ENCODE measurements at places on chromosomes 6 and 20.

DNA sequence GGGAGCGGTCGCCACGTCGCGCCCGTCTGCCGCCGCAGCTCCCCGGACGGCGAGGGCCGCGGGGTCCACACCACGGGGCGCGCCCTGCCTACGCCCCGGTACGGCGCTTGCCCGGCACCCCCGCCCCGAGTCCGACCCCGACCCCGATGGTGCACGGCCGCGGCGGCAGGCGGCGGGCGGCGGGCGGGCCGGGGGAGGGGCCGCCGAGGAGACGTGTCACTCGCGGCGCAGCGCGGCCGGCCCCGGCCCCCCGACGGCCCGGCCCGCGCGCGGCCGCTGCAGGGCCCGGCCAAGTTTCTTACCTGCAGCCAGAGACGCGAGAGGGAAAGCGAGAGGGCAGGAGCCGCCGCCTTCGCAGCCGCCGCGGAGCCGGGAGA, 328 bp downstream of the RRBP1 start:
- H3K4me1 ChIP-seq: peaks cover 17% of the 10 kb centered on the region
- H3K27me3 ChIP-seq: peaks cover 23% of the 10 kb centered on the region
- peak overlapping the region; percentile 85 for H3K4me3 ChIP-seq
- H3K36me3 ChIP-seq: peaks cover 7% of the 10 kb centered on the region
- H3K27ac ChIP-seq: peak overlapping the region; percentile 63
- DNase-seq: no peak

DNA sequence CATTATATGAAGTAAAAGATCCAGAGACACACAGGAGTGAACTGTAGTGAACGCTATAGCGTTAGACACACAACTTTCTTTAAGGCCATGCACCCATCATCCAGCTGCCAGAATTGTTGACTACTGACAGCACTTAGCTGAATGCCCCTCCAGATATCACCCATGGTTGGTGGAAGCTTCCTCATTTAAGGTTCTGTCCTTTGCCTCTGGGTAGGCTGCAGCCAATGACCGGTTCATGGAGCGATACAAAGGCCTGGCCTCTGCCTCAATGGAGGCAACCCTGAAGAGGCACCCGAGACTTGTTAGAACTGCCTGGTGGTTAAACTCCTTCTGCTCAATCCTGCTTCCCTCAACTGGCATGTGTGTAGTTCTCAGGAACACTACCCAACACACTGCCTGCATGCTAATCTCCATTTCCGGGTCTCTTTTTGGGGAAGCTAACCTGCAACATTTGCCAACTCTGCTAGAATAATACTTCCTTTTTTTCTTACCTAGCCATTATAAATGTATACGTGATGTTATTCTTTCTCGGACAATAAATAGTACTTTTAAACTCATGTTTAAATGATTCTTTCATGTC, 49.8 kb upstream of the THEMIS start:
- no peak for DNase-seq
- H3K4me1 ChIP-seq: peaks cover 53% of the 10 kb centered on the region
- H3K27ac ChIP-seq: peak overlapping the region; percentile 96
- H3K27me3 ChIP-seq: no peaks in the 10 kb centered on the region

DNA sequence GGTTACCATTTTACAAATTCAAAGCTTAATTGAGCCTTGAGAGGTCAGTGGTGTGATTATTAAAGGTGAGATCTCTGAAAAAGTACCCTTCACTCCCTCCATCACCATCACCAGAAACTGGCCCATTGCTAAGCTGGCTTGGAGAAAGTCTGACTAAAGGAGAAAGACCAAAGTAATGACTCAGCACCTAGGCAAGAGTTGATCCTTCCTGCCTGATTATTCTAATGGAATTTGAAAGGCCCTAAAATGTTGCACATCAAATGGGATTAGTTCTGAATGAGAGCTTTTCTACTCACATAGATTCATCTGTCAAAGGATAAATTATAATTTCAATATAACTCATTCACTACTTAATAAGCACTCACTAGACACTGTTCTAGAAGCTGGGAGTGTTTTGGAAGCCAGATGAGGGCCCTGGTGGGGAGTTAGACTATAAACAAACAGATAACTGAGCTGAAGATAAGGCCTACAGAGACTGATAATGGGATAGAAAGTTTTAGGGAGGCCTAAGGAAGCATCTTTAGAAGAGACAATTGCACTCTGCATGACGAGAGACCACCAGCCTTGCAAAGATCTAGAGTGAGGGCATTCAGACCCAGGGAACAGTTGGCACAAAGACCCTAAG, 366.7 kb downstream of the SYNE1 start:
- no peak overlapping the region for H3K27ac ChIP-seq
- no peak overlapping the region for H3K4me3 ChIP-seq
- no peaks in the 10 kb centered on the region for H3K4me1 ChIP-seq
- DNase-seq: no peak
- H3K36me3 ChIP-seq: peaks cover 46% of the 10 kb centered on the region

- H3K4me1 ChIP-seq: peaks cover 78% of the 10 kb centered on the region
- no peak overlapping the region for H3K4me3 ChIP-seq
- H3K27ac ChIP-seq: peak overlapping the region; percentile 38
- peaks cover 25% of the 10 kb centered on the region for H3K36me3 ChIP-seq
- no peaks in the 10 kb centered on the region for H3K27me3 ChIP-seq
Measured at GRCh38 chr6:130136798-130137197, 86.0 kb downstream of the SAMD3 start.

DNA sequence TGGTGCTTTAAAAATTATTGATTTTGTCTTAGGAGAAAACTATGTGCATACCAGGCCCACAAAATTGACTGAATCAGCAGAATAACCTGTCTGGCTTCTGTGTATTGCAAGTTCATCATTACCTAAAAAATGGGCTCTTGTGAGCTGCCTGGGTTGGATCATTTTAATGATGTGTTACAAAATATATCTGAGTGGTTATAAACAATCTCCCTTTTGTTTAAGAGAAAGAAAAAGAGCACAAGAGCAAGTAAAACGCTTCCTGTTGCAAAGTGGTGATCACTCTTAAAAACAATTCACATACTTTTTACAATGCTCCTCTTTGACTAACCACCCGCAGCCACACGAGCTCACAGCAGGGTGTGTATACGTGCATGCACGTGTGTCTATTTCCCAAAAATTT, 335.1 kb downstream of the HDGFL1 start:
- H3K4me1 ChIP-seq: no peaks in the 10 kb centered on the region
- DNase-seq: no peak
- H3K36me3 ChIP-seq: peaks cover 1% of the 10 kb centered on the region
- no peak overlapping the region for H3K27ac ChIP-seq

DNA sequence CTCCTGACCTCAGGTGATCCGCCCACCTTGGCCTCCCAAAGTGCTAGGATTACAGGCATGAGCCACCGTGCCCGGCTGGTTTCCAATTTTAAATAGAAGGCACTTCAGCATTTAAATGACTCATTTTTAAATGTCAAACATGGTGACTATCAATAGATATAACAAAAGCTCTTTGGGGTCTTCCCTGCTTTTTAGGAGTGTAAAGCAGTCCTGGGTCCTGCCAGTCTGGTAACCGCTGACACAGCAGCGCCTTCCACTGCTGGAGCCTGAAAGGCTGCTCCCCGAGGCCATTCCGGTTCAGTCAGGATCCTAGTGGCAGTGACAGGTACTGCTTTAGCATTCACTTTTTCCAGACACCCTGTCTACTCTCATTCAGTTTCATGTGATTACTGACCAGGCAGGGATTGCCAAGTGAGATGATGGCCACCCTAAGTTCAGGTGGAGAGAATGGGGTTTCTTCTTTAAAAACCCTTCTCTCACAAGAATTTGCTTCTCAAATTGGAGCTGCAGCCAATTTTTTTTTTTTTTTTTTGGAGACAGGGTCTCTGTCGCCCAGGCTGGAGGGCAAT, 5.1 kb downstream of the DIDO1 start:
- H3K4me3 ChIP-seq: peak overlapping the region; percentile 75
- H3K27ac ChIP-seq: peak overlapping the region; percentile 86
- peaks cover 76% of the 10 kb centered on the region for H3K4me1 ChIP-seq
- no peak for DNase-seq

DNA sequence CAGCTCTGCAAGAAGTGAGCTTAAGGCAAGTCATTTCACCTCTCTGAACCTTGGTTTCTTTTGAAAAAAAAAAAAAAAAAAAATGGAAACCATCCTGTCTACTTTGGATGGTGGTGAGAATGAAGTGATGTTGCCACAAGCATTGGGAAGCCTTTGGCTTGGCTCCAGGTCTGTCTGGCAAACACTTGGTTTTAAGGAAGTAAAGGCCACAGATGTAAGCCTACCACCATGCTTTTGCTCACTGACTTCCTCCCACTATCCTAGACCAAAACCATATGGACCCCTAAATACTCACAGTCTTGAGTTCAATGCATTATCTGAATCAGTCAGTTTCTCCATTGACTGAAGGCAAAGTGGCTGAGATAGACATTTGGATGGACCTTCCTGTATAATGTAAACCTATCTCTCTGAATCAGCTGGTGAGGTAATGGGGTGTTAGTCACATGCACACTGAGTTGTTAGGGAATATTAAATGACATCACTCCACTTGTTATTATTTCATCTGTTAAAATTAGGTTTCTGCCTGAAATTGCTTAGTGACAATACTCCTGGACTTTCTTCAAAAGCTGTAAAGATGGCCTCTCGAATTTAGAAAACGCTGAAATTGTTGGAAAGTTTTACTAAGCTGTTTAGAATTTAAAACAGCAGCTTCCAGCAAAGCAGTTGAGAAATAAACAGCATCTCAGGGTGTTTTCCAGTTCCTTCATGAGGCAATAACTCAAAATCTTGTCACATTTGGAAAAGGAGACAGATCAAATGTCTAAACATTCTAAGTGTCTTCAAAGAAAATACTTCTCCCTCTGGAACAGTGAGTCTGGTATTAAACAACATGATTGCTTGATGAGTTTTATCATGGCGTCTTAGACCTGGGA, 833.5 kb downstream of the DHX35 start:
- DNase-seq: no peak
- no peaks in the 10 kb centered on the region for H3K36me3 ChIP-seq
- no peak overlapping the region for H3K27ac ChIP-seq
- no peak overlapping the region for H3K4me3 ChIP-seq
- H3K27me3 ChIP-seq: no peaks in the 10 kb centered on the region
- no peaks in the 10 kb centered on the region for H3K4me1 ChIP-seq

DNA sequence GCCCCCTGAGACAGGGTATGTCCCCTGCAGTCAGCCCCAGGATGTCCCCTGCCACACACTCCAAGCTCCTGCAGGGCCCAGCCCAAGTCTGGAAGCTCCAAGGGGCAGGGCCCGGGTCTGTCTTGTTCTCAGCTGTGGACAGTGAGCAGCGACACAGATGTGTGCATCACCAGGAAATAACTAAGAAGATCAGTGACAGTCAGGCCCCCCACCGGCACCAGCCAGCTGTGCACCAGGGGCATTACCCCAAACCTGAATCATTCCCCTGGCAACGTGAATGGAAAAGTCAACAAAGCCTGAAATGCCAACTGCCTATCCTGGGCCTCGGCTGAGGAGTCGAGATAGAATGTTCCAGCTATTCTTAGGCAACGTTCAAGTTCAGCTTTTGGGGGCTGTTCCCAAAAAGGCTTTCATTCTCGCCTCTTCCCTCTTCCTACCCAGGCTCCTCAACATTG, 105.0 kb downstream of the PREX1 start:
- H3K36me3 ChIP-seq: peaks cover 17% of the 10 kb centered on the region
- H3K27ac ChIP-seq: peak overlapping the region; percentile 90
- H3K4me3 ChIP-seq: peak overlapping the region; percentile 47
- H3K4me1 ChIP-seq: peaks cover 78% of the 10 kb centered on the region

GRCh38 chr20:2691663-2692035, 931 bp upstream of the EBF4 start:
- no peak for DNase-seq
- peaks cover 34% of the 10 kb centered on the region for H3K4me1 ChIP-seq
- H3K36me3 ChIP-seq: peaks cover 6% of the 10 kb centered on the region
- H3K4me3 ChIP-seq: peak overlapping the region; percentile 88
- H3K27me3 ChIP-seq: peaks cover 41% of the 10 kb centered on the region
